CD4-positive, alpha-beta T cell (primary cell): ENCODE measurements at places on chromosomes 13 and 19.

DNA sequence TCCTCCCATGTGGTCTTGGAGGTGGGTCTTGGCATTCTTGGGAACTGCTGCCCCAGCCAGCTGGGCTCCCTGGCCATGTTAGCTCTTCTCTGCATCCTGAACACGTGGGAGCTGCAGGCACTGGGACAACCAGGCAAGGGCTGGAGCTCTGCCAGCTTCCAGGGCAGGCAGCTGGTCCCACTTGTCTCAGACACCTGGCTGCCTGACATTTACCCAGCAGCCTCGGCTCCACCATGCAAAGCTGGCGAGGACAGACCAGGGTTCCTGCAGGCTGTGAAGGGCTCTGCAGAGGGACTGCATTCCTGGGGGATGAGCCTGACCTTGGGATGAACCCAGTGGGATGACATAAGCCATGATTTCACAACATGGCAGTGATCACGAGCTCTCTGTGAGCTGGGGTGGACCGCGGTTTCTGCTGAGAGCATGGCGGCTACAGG lies 99.0 kb upstream of the TSHZ3 start:
- DNase-seq: no peak
- peaks cover 5% of the 10 kb centered on the region for H3K27me3 ChIP-seq
- H3K4me1 ChIP-seq: no peaks in the 10 kb centered on the region
- no peak overlapping the region for H3K27ac ChIP-seq
- H3K36me3 ChIP-seq: no peaks in the 10 kb centered on the region

- H3K4me1 ChIP-seq: peaks cover 26% of the 10 kb centered on the region
- DNase-seq: peak; percentile 60
- H3K36me3 ChIP-seq: no peaks in the 10 kb centered on the region
- no peak overlapping the region for H3K27ac ChIP-seq
Observed at GRCh38 chr19:1513499-1514294, 878 bp upstream of the ADAMTSL5 start.

GRCh38 chr19:16894080-16894479 lies 5.3 kb downstream of the F2RL3 start:
- DNase-seq: no peak
- H3K27me3 ChIP-seq: peaks cover 5% of the 10 kb centered on the region
- H3K27ac ChIP-seq: no peak overlapping the region
- H3K4me1 ChIP-seq: peaks cover 38% of the 10 kb centered on the region

- H3K4me3 ChIP-seq: no peak overlapping the region
- no peaks in the 10 kb centered on the region for H3K27me3 ChIP-seq
- peaks cover 8% of the 10 kb centered on the region for H3K4me1 ChIP-seq
- H3K27ac ChIP-seq: no peak overlapping the region
Observed at GRCh38 chr19:40265055-40265762, 19.9 kb downstream of the AKT2 start.

DNA sequence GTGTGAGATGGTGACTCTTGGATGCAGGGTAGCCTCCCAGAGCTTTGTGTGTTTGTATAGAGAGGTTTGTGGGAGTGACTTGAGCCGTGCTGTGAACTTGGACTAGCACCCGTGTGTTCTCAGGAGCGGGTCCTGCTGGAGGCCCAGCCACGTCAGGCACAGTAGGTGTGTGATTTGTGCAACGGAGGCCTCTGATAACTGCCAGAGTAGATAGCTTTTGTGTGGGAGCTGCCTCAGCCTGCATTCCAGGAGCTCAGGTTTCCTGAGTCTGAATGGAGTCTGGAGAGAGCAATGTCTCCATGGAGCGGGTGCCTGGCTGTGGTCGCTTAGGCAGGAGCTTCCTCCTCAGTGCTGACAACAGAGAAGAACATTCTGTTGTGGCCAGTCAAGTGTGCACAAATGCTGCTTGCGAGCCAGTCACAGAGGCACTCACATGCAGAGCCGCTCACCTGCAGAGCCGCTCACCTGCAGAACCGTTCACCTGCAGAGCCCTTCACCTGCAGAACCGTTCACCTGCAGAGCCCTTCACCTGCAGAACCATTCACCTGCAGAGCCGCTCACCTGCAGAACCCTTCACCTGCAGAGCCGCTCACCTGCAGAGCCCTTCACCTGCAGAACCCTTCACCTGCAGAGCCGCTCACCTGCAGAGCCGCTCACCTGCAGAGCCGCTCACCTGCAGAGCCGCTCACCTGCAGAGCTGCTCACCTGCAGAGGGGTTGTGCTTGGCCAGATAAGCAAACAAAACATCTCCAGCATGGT lies 32.6 kb downstream of the TFDP1 start:
- H3K4me3 ChIP-seq: no peak overlapping the region
- no peaks in the 10 kb centered on the region for H3K27me3 ChIP-seq
- no peak overlapping the region for H3K27ac ChIP-seq

GRCh38 chr13:85737952-85738351 lies 61.3 kb downstream of the SLITRK6 start:
- H3K4me3 ChIP-seq: no peak overlapping the region
- H3K27me3 ChIP-seq: no peaks in the 10 kb centered on the region

GRCh38 chr19:55400281-55401087 lies 7.1 kb downstream of the UBE2S start:
- peaks cover 9% of the 10 kb centered on the region for H3K4me1 ChIP-seq
- peaks cover 37% of the 10 kb centered on the region for H3K36me3 ChIP-seq
- H3K4me3 ChIP-seq: no peak overlapping the region

GRCh38 chr13:44045180-44045562 lies 165.5 kb downstream of the LACC1 start:
- no peak overlapping the region for H3K4me3 ChIP-seq
- H3K27ac ChIP-seq: no peak overlapping the region
- H3K36me3 ChIP-seq: no peaks in the 10 kb centered on the region
- no peak for DNase-seq

DNA sequence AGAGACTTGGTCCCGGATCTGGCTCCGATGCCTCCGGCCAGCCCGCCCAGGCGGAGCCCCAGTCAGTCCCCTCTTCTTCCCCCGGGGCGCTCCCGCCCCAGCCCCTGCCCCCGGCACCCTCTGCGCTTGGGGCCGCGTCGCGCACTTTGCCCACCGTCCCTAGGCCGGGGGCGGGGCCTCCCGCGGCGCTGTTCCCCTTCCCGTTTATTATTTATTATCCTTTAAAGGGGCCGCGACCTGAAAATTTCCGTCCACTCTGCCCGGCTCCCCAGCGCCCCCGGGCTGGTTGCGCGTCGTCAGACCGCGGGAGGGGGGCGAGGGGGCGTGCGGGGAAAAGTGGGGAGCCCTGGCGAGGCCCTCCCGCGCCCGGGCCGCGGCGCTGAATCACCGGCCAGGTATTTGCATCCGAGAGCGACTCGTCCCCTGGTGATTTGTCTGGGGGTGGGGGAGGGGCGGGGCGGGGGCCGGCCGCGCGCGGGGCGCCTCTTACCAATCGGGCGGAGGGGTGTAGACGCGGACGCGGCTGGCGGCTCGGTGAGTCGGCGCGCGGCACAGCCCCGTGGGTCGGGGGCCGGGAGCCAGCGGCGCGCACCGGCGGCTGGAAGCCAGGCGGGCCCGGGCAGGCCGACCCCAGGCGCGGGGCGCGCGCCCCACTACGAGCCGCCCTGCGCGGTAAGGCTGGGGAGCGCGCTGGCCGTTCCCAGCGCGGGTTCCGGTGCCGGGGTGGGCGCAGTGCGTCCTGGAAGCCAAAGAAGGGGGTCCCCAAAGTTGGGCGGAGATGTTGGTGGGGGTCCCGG lies at the start of gene ARID3A:
Gene ARID3A (plus strand): TSS at position 510 of the 797 bp plus-strand sequence. CDS start 3,494 bp downstream, outside the sequence.
- peak within 1 kb of the TSS; percentile 83 for H3K4me3 ChIP-seq
- H3K4me1 ChIP-seq: peaks cover 44% of the 10 kb centered on the region
- DNase-seq: peak; percentile 70
- no peaks in the 10 kb centered on the region for H3K27me3 ChIP-seq
- no peaks in the 10 kb centered on the region for H3K36me3 ChIP-seq

- no peaks in the 10 kb centered on the region for H3K27me3 ChIP-seq
- H3K27ac ChIP-seq: no peak overlapping the region
- no peaks in the 10 kb centered on the region for H3K36me3 ChIP-seq
- H3K4me3 ChIP-seq: no peak overlapping the region
- DNase-seq: no peak
- H3K4me1 ChIP-seq: no peaks in the 10 kb centered on the region
Observed at GRCh38 chr13:100394005-100394695, 194.4 kb downstream of the GGACT start.

DNA sequence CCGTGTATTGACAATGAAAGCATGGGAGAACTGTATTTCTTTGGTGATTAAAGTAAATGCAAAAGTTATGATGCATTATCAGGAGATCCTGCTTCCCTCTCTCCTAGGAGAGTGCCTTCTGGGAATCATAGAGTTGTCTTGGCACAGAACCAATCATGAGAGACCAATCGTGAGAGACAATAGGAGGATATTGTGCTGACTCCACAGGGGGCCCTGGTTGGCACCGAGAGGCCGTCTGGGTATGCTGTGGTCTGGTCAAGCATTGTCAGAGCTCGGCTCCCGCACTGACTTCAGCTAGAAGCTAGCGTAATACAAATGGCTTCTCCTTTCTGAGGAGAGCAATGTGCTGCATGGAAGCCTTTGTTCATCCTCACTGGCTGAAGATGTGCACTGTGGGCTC lies 131.5 kb upstream of the GJB6 start:
- no peaks in the 10 kb centered on the region for H3K27me3 ChIP-seq
- no peak for DNase-seq
- H3K36me3 ChIP-seq: no peaks in the 10 kb centered on the region
- no peaks in the 10 kb centered on the region for H3K4me1 ChIP-seq
- no peak overlapping the region for H3K4me3 ChIP-seq
- no peak overlapping the region for H3K27ac ChIP-seq

DNA sequence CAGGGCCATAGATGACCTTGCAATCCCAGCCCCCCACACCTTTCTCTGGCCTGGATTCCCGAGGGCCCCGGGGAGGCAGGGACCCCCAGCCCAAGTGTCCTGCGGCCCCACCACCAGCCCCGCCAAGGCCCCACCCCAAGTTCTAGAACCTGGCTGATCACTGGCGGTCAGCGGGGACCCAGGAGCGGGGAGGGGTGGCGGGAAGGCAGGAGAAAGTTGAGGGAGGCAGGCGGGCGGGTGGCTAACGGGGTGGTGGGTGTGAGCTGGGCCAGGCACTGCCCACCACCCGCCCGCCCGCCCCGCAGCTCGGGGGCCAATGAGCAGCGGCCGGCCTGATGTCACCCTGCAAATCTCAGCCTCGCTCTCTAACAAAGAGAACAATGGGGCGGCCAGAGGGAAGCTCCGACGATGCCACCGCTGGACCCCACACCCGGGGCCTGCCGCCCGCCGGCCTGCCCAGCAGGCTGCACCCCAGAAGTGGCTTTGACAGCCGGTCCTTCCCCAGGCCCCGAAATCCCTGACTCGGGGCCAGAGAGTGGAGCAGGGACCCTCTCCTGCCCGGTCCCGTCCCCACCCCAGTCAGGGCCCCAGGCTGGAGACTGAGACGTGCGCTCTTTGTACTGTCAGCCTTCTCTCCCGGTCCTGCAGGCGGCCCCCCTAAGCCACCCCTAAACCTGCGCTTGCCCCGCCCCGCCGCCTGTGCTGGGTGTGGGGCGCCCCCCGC lies 1.6 kb downstream of the MEX3D start:
- H3K36me3 ChIP-seq: no peaks in the 10 kb centered on the region
- no peak for DNase-seq
- H3K4me3 ChIP-seq: no peak overlapping the region
- no peaks in the 10 kb centered on the region for H3K27me3 ChIP-seq
- H3K4me1 ChIP-seq: peaks cover 13% of the 10 kb centered on the region

DNA sequence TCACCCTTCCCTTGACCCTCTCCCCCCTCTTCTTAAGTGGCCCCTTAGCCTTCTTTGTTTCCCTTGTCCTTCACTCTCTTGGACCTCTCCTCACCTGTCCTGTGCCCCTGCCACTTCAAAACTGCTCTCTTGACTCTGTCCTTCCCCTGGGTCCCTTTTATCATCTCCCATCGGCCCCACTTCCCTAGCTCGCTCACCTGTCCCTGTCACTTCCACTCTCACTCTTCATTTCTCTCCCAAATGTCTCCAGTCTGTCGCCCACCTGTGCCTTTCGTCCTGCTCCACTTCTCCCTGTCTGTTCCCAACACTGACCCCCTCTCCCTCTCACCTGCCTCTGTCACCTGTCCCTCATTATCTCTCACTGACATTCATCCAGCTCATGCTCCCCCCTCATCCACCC lies 699 bp downstream of the IFNL1 start:
- H3K27ac ChIP-seq: no peak overlapping the region
- peaks cover 25% of the 10 kb centered on the region for H3K4me1 ChIP-seq
- H3K4me3 ChIP-seq: no peak overlapping the region
- no peak for DNase-seq
- H3K36me3 ChIP-seq: no peaks in the 10 kb centered on the region
